ENCODE measurements at places on chromosomes 2 and 18.

DNA sequence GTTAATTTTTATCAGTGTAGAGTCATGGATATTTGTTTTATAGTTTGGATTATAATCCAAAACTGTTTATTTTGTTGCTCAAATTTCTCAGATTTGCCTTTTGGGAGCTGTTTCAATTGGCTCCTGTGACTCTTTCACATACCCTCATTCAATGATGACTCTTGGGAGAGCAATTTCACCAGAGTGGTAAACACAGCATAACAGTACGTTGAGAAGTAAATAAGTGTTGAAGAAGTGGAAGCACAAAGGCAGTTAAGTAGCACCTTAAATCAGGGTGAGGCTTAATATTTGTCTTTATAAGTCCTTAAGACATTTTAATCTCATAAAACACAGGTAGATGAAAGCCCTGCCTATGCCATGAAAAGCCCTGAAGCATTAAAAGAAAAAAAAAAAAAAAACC lies 17.1 kb upstream of the SLC39A10 start:
- DNase-seq = no peak

DNA sequence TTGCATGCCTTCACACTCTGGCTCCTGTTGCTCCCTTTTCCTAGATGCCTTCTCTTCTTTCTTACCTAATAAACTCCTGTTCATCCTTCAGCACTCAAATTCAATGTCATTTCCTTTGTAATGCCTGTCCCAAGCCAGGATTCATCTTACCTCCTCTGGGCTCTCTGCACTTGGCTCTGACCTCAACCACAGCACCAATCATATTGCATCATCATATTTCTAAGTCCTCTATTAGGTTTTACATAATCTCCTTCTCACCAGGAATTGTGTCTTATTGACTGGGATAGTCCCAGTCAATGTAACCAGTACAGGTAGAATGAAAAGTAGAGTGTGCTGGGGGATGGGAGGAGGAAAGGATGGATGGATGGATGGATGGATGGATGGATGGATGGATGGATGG lies 187.1 kb downstream of the NRP2 start:
- no peak for DNase-seq

DNA sequence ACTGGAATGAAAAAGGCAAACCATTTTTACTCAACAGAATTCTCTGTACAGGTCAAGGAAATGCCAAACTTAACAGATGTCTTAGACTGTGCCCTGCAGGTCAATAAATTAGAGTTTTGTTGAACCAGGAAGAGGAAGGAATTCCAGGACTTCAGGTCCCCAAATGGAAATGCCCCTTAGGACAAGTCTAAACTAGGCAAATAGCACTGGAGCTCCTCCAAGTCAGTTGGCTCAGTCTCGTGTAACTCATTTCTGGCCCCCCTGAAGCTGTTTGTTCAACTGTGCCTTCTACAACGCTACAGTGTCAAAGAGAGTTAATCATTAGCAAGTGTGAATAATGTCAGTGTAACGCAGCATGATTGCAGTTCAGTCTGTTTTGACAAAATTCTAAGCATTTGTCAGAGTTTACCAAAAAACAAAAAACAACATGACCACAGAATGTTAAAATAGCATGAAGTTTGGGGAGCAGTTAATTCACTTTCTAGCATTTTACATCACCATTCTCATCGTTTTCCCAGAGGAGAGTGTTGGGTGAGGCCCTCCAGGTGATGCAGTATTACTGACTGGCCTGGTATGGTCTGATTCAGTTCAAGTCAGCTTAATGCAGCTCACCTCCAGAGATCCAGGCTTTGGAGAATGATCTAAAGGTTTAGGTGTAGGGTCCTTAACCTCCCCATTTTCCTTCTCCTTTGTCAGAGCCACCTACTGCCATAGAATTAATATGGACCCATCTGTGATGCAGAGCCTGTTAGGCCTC lies 108.1 kb downstream of the AQP4 start:
- DNase-seq = peak; percentile 52

DNA sequence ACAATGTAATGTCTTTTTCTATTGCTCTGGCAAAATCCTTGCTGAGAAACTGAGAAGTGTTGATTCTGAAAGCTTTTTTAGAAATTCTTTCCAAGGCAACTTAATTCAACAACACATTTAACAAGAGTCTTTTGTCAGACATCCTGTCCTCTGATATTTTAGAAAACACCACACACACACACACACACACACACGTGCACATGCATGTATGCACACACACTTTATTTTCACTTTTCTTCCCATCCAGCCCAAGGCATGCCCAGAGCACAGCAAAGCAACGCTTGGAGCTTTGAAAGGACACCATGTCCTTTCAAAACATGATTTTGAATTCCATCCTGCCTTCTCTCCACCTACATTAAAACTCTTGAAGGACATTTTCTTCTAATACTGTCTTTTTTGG lies 116.1 kb downstream of the ATL2 start:
- no peak for DNase-seq

GRCh38 chr2:20706217-20706616 lies 39.3 kb downstream of the GDF7 start:
- no peak for DNase-seq

- no peak for DNase-seq
Observed at GRCh38 chr2:223952280-223952968, 4.8 kb upstream of the MRPL44 start.

DNA sequence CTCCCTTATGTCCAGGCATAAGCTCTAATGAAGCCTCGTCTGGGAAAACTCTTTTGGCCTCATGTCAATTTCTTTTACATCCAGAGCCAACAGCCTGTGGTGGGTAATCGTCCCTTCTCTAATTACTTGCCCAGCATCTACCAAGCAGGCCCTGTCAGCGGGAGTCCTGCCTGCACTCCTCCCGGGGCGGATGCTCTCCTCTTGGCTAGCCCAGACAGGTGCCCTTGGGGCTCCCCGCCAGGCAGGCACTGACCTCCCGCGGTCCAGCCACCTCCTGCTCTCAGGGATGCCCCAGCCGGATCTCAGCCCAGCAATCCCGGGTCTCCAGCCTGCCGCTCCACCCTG lies 74.2 kb downstream of the NCAPH start:
- no peak for DNase-seq

DNA sequence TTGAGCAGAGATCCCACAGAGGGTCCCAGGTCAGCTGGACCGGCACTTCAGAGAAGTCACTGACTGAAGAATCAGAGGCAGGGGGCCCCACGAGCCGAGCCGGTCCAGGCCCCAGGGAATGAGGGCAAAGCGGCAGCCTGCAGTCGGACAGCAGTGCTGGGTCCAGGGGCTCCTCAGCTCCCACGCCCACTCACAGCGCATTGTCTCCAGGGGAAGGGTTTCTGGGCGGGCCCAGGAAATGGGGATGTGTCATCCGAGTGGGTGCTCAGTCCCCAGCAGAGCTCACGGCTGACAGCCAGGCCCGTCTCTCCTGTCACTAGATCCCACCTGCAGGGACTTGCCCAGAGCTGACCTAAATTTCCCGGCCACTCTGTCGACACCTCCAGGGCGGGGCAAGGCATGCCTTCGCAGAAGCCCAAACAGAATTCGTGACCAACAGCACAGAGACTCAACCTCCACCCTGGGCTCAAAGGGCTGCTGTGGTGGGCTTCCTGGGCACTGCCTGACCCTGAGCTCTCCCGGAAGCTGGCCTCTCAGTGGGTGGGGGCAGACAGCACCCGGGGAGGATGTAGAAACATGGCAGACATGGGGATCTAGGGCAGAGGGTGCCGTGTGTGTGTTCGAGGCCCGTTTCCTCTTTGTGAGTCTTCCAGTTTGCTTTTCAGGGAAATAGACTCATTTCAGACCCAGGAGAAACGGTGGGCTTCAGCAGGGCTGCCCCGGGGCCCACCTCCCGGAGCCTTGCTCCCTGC lies 42.1 kb upstream of the TAF1B start:
- DNase-seq = no peak

DNA sequence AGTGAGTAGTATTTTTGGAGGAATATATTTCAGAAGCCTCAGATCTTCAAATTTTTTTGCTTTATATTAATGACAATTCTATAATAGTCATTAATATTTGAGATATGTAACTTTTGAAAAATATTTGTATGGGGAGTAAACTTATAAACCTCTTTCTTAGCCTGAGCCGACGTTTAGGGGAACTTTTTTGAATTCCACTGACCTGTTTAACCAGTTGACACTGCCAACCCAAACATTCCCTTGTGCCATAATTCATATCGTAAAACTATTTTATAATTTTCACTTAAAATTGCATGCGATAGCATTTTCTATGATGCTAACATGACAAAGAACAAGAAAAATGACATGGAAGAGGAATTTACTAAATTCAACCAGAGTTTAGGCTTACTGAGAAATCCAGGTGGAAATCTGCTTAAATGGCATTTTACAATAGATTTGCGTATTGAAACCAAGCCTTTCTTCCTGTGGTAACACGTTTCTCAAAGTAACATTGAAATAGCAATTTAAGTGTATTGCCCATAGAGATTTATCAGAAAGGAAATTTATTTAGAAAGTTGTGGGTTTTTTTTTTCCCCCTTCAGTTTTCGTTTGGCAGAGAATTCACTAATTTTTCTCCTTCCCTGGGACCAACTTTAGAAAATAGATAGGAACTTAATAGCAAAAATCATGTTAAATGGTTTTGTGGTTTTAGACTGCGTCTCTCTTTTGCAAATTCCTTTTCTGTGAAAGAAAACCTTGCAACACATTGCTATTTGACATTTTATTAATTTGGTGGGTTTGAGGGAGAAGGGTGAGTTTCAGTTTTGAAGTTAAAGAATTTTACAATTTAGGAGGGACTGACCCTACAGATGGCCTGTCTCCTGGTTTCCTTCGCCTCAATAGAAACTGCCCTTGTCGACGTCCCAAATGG lies 77.4 kb downstream of the TANC1 start:
- DNase-seq = no peak

DNA sequence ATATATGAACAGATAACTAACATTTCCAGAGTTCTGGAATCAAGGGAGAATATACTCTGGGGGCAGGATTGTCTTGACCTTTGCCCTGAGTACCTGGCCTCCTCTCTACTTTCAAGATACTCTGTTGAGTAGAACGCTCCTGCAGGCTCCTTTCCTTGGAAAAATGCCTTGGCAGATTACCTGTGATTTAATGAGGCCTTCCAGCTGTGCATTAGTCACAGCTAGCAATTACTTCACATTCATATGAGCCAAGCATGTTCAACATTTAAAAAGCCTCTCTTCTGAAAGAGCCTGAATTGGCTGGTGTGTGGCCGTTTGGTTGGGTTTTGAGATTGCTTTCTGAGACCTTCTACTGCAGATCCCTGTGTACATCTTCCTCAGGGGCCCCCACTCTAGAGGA lies 142.2 kb downstream of the PLCL1 start:
- peak; percentile 11 for DNase-seq

GRCh38 chr2:45274250-45274926 lies 265.1 kb upstream of the SIX2 start:
- no peak for DNase-seq

DNA sequence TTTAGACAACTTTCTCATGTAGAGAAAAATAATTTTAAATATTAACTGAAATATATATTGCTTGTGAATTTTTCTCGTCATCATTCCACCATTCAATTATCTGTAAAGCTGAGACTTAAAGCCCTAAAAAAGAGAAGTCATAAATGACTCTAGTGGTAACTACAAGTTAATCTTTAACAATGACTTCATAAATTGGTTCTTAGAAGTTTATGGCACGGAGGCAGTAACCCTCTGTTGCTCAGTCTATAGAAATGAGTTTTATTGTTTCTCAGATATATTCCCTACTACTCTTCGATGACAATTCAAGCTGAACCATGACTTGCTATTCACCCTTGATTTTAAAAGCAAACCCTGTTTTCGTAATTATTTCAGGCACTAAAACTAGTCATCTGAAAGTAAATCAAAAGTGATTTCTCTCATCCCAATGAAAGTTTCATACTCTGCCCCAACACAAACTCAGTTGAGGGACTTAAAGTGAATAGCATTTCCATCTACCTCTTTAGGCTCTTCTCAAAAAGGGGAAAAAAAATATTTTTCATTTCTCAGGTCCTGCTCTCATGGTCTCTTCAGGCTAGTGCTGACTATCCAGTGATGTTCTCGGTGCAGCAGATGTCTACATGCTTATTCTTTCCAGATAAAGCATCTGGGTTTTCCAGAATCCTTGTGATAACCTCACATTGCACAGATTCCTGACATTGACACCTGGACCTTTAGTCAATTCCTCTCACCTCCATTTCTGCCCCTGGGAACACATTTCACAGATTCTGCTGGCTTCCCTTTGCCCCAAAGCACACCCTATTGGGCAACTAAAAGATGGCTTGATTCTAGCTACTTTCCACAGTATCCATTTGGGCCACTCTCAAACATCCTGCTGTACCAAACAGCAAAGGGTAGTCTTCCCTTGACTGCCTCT lies 207.8 kb upstream of the LRATD1 start:
- DNase-seq = no peak

DNA sequence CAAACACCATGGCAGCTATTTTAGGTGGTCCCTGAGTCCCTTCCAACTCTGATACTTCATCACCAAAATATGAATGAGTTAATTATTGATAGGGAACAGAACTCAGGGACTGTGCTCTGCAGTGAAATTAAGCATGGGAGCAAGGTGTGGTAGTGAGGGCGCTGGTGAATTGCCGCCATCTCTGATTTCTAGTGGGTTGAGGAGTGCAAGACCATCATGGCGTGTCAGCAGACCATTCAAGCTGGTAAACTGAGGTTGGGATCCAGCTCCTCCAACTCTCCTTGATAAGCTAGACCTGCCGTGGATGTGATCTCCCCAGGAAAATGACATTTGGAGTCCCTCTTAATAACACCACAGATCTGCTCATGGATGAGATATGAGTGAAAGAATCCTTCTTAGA lies 70.4 kb downstream of the LYPD1 start:
- DNase-seq = no peak

DNA sequence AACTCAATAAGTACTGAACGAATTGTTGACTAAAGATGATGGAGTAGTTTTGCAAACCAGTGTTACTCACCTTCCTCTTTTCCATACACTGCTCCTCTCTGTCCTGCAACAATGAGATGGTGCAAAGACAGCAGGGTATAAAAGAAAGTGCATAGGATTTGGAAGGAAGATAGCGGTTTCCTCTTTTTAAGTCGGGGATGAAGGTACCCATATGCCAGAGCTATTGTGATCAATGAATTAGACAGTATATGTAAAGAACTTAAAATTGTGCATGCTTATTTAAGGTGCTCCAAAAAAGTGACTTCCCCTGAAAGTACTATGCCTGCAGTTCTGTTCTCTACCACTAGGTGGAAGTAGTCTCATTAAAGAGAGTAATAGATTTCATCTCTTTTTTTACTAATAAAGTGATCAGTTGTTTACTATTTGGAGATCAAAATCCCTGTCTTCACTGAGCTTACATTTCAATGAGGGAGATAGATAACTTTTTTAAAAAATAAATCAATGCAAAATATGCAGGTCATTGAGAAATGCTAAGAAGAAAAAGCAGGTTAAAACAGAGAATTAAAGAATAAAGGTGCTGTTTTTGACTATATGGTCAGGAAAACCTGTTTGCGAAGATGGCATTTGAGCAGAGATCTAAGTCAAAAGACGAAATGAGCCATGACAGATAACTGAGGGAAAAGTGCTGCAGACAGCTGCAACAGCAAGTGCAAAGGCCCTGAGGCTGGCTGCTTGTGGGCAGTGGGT lies 339.7 kb upstream of the SLC14A2 start:
- no peak for DNase-seq
